CD4-positive, alpha-beta T cell treated with Interleukin-1 beta for 1 hour (primary cell): ENCODE measurements at places on chromosomes 5 and 9.

GRCh38 chr5:141743866-141744272 is 61.8 kb upstream of the ARAP3 start:
- DNase-seq = no peak

- no peak for DNase-seq
These were observed 399 bp downstream of the NUP155 start for GRCh38 chr5:37370550-37370863.

- DNase-seq = no peak
These were observed 168.1 kb downstream of the SNCAIP start for GRCh38 chr5:122480146-122480545.

DNA sequence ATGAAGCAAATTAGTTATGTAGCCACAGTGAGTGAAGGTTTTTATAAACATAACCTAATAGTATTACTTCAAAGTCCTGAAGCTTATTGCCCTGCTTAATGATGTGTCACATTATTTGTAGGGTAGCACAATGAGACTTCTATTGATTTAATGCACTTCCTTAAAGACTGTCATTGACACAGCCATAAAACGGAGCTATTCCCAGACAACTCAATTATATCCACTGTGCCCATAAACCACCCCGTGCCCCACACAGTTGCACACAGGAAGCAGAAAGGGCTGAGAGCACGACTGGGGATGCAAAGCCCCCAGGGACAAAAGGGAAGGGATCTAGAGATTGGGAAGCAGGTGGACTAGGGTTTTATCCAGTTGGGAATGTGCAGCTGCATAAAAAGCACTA is 37.0 kb downstream of the TRIM32 start:
- DNase-seq = no peak

DNA sequence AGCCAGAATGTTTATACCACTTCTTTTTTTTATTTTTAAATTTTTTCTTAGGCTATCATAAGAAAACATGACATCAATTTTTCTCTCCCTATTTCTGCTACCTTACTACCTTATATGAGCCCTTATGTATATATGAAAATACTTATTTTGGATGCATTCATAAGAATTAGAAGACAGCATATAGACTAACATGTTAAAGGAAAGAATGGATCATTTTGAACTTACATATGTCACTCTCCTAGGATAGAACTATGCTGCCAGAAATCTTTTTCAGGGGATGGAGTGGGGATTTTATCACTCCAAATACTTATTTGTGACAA is 51.8 kb downstream of the SNX24 start:
- no peak for DNase-seq

GRCh38 chr9:124929464-124929863 is 11.4 kb downstream of the GOLGA1 start:
- DNase-seq = no peak

- no peak for DNase-seq
These were observed 281.1 kb upstream of the MAP3K1 start for GRCh38 chr5:56534102-56534829.

DNA sequence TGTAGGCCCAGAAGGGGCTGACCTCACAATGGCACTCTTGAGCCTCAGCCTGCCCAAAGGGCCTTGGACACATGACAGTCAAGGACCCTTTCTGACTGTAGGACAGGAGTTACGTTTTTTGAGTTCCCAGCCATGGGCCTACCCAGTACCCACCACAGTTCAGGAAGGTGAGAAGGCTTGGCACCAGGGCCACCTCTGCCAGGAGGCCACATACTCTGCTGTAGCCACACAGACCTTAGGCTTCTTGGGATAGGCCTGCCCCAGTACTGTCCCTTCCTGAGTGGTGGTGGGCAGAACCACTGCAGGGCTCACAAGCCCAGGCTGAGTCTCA is 12.8 kb downstream of the PDLIM4 start:
- no peak for DNase-seq

- no peak for DNase-seq
These were observed 9.9 kb upstream of the TEX48 start for GRCh38 chr9:114691956-114692295.

GRCh38 chr5:157518963-157519362 is 56.6 kb downstream of the ADAM19 start:
- no peak for DNase-seq

GRCh38 chr9:71637926-71638325 is 130.4 kb downstream of the CEMIP2 start:
- no peak for DNase-seq

GRCh38 chr9:22469928-22470544 is 23.4 kb downstream of the DMRTA1 start:
- DNase-seq = no peak

- no peak for DNase-seq
These were observed 6.1 kb upstream of the SLC44A1 start for GRCh38 chr9:105238302-105238701.

GRCh38 chr5:140609126-140609525 is 23.8 kb downstream of the CD14 start:
- DNase-seq = no peak

- DNase-seq = no peak
These were observed at the start of gene PAEP for GRCh38 chr9:135561391-135562234. Gene PAEP, plus strand, starts transcription at chr9:135561756.

- DNase-seq = no peak
These were observed 15.5 kb upstream of the SLC36A3 start for GRCh38 chr5:151318850-151319732.

DNA sequence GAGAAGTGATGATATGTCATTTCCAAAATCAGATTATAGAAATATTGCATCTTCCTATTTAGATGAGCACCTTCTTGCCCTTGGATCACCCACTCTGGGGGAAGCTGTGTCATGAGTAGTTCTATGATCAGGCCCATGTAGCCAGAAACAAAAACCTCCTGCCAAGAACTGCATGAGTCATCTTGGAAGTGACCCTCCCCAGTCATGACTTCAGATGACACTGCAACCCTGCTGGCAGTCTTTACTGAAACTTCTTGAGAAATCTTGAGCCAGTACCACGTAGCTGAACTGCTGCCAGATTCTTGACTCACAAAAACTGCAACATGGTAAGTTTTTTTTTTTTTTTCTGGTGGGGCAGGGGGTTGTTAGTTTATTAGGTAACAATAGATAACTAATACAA is 439.6 kb upstream of the PTGER4 start:
- no peak for DNase-seq

DNA sequence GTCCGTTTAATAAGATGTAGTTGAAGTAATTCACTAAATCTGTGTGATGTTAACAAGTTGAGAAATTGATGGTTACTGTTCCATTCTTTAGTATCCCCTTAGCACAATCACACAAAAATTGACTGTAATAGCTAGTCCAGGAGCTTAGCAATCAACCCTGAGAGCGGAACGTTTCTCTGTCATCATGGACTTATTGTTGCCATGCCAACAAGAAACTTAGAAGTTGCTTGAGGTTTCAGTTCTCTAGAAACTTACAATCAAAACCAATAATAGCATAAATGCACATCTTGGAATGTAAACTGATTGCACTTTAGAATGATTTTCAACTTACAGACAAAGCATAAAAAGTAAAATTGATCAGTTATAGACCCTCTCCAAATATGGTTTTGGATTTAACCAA is 125.4 kb upstream of the ANKH start:
- peak; percentile 52 for DNase-seq

GRCh38 chr5:76794871-76795270 is 24.0 kb upstream of the F2RL1 start:
- DNase-seq = no peak

DNA sequence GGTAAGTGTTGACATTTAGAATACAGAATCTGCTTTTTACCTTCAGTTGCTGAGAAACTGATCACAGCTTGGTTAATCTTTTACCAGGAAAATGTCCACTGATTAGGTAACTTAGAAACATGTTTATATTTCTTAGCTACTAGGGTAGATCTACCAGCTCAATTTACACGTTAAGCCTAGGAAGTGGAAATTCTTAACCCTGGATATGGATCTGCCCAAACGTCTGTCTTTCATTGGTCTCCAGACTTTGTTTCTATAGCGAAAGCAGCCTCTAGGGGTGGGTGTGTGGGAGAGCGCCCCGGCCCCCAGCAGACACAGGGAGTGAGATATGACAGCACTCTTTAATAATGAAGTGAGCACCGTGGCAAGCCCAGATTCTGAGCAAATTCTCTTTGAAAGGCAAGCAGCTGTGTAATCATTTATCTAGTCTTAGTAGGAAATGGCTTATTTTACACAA is 141.6 kb upstream of the ZNF608 start:
- DNase-seq = no peak

DNA sequence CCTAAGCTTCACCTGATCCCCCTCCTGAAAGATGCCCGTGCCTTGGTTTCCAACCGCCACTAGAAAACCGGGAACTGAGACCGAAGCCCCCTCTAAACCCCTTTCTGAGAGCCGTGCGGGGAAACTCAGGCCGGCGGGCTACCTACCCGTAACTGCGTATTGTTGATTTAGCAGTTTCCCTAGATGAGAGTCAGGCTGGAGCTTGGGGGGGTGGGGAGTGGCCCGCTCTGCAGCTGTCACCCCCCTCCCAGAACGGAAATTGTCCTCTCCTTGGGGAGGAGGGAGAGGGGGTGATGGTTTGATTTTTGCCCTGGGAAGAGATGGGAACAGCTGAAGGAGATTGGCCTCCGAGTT is 2.5 kb downstream of the CXXC5 start:
- DNase-seq = no peak

GRCh38 chr9:95048225-95049087 is 269.1 kb downstream of the FANCC start:
- peak; percentile 54 for DNase-seq

- no peak for DNase-seq
These were observed 575.8 kb upstream of the ZNF462 start for GRCh38 chr9:106287091-106287631.

DNA sequence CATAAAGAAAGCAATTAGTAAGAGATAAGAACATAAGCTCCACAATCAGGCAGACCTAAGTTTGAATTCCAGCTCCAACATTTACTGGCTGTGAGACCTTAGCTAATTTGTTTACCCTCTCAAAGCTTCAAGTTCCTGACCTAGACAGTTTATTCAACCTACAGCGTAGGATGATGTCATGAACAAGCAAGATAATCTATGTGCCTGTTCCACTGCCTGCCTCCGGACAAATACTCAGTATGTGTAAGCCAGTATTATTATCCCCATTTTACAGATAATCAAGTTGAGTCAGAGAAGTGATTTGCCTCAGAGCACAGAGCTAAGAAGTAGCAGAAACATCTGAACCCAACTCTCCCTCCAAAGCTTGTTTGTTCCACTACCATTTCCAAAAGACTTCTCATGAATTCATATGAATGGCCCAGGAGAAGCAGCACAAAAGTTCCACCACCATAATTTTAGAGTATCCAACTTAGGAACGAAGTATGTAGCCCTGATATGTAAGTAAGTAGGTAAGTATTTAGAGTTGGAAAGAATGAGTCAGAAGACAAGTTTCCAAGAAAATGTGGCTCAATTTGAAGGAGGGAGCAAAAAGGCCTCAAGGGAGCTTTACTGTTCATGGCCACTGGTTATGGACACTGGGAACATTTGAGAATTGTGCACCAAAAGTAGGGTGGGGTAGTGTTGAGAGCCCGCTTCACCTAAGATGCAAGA is 398.2 kb downstream of the NFIB start:
- no peak for DNase-seq

DNA sequence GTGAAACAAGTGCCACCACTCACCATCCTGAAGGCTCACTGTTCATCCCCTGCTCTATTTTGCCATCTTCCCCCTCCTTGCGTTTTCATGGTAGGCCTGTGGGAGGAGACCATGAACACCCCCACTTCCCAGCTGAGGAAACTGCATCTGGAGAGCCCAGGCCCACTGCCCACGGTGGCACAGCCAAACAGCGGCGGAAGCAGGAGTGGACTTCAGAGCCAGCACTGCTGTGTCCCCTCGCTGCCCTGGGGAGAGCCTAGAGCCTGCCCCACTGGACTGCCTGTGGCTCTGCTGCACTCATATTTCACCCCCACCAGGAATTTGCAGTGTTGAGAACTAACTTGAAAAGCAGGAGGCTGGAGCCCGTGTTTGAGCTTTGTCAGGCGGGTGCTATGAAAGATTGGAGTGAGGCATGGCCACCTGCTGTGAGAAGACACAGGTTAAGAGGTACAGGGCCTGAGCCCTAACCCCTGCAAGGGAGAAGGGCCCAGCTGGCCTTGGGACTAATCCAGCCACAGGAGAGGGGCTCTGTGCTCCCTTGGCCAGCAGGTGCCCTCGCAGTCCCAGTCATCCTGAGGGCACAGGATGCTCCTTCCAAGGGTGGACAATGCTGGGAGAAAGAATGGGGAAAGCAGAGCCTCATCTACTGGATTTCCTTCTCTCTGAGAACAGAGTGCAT is 79.0 kb downstream of the MACROH2A1 start:
- DNase-seq = no peak

GRCh38 chr9:115855458-115856133 is 298.0 kb upstream of the PAPPA start:
- DNase-seq = no peak

- no peak for DNase-seq
These were observed 276.7 kb upstream of the TMEM161B start for GRCh38 chr5:88545338-88545737.

GRCh38 chr5:1345876-1346626 is 1.2 kb upstream of the CLPTM1L start:
- no peak for DNase-seq

- no peak for DNase-seq
These were observed 9.5 kb downstream of the ARSK start for GRCh38 chr5:95564450-95564849.

- DNase-seq = no peak
These were observed 1.6 kb downstream of the C1QTNF3 start for GRCh38 chr5:34041247-34041972.

DNA sequence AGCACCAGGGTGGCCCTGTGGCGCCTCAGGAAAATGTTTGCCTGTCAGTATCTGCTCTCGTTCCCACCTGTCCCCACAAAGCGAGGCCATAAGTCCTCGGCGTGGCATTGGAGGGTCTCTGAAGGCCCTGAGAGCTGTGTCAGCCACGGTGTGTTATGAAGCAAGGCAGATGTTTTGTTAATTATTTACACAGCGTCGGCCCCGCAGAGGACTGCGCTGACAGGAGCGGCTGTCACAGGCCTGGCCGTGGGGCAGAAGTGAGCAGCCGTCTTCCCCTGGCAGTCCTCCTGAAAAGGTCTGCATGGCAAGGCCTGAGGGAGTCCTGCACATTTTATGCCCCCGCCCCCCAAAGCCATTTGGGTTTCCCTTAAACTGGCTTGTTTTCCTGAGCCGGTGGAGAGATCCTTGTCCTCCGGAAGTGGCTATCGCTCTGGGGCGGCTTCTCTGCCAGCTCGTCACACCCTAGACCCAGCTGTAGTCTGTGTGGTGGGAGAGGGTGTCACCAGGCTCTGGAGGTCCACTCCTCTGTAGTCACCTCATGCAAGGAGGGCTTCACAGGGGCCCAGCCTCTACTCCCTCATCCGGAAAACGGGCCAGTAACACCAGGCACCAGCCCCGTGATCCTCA is 6.2 kb downstream of the NEK6 start:
- DNase-seq = no peak

DNA sequence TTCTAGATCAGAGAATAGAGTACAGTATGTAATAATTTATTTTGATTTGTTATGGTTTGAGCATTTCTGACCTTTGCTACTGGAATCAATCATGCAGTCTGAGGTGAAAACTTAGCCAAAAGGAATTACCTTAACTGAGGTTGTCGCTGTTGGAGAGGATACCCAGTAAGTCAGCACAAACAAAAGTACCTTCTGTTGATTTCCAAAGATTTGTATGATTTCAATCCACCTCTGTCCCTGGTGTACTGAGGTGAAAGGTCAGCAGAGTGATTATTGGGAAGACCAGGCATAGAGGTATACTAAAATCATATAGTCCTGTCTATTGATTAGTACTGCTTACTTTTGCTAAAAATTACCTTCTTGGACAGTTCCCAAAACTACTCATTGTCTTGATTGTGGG is 32.8 kb downstream of the RUSC2 start:
- no peak for DNase-seq
